ENCODE measurements at places on chromosomes 12 and 14. TPM values are rescaled to one million over a fixed set of nuclear protein-coding genes. Genes with fewer than 3 reads are reported as not detected.

Gene HRK
- total RNA-seq: 0.25 TPM

Gene EPYC
- not detected for total RNA-seq

Gene HNF1A
- total RNA-seq: not detected

Gene SLC16A7
- 19.7 TPM for total RNA-seq

Gene GPR84
- total RNA-seq: not detected

Gene RGS6
- total RNA-seq: 7.6 TPM

Gene TMEM120B
- total RNA-seq: 7.4 TPM

Gene IGF1
- 3.9 TPM for total RNA-seq

Gene P2RX2
- total RNA-seq: not detected

Gene PIWIL1
- total RNA-seq: not detected

Gene GMPR2
- total RNA-seq: 25.6 TPM

Gene ALG10
- 22.6 TPM for total RNA-seq

Gene ANO4
- 72.8 TPM for total RNA-seq

Gene KRT77
- total RNA-seq: under 0.01 TPM

Gene SLC7A7
- 1.5 TPM for total RNA-seq

Gene AQP6
- 0.25 TPM for total RNA-seq

Gene HPD
- not detected for total RNA-seq

Gene RAB15
- total RNA-seq: 21.9 TPM

Gene KIF26A
- total RNA-seq: 9.1 TPM

Gene RASAL1
- total RNA-seq: 4.2 TPM

Gene ZCCHC8
- 25.6 TPM for total RNA-seq

Gene RASSF3
- total RNA-seq: 5.4 TPM

Gene ACTR10
- total RNA-seq: 99.1 TPM

Gene PLXNC1
- total RNA-seq: 74.3 TPM

Gene INHBE
- total RNA-seq: not detected

Gene PRKD1
- total RNA-seq: 18.9 TPM

Gene TEX52
- not detected for total RNA-seq

Gene NXPH4
- 1.7 TPM for total RNA-seq

Gene SALL2
- total RNA-seq: 26.3 TPM

Gene MSI1
- 8.9 TPM for total RNA-seq

Gene IL26
- not detected for total RNA-seq

Gene FGF23
- not detected for total RNA-seq
